GDM1 (cell line): ENCODE measurements at places on chromosomes 5 and 9.

- no peak for DNase-seq
These were observed 47.8 kb upstream of the IRX4 start for GRCh38 chr5:1930501-1930879.

- no peak for DNase-seq
These were observed 50.4 kb downstream of the STARD4 start for GRCh38 chr5:111461934-111462333.

DNA sequence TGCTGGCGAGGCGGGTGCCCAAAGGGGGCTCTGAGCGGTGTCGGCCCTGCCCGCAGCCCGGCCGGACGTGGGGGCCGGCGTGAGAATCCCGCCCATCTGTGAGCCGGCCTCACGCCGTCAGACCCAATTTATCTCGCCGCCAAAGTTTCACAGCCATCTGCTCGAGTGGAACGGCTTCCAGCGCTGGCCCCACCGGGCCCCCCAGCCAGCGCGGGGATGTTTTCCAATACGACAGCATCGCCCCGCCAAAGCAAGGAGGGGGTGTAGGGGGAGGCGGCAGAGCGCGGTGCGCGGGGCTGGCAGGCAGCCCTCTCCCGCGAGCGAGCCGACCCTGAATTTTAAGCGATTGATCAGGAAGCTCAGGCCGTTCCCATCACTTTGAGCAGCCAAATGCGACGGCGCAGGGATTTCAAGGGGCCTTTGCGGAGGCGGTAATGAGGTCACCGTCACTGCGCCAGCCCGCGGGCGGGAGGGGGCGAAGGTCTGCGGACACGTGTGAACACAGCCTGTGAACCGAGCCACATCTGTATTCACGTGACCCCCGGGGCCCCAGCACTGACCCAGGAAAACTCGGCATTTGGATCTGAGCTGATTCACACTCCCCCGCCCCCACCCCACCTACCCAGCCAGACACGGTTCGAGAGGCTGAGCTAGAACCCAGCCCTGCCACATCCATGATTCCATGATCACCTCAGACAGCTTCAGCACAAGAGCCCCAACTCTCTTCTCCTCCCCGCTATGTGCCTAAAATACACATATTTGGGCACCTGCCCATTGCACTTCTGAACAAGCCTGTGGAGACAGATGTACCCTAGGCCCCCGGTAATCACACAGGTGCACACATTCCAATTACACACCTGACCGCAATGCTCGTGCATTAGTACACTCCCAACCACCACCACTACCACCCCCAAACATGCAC lies 47.8 kb upstream of the PSD2 start:
- DNase-seq = no peak

DNA sequence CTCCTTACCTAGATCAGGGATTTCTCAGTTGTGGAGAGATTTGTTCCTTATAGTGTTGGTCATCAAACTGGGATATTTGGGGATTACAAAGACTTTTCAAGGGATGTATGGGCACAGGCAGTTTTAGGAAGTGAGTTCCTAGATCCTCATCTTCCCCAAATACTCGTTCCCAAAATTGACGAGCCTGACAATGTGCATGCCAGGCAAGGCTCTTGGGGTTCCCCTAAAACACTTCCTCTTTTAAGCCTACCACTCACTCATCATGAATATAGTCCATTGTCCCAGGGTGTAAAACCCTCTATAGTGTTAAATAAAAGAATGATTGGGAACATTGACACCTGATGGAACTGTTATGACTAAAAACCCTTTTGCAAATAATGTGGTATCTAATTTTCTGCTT lies 26.4 kb downstream of the PDCD1LG2 start:
- no peak for DNase-seq

DNA sequence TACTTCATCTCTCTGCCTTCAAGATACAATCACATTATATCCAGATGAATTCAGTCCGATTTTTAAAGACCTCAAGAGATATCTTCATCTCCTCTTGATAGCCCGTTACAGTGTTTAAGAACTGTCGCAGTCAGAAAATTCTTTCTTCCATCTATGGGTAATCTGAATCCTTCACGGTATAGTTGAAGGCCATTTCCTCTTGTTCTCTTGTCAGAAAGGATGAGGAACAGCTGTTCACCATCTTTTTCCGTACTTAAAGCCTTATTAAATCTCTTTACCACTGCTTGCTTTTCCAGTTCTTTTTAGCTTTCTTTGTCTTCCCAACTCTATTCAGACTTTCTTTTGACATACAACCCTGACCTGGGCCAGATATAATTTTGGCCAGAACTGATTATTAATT lies 121.8 kb downstream of the XRCC4 start:
- DNase-seq = no peak

DNA sequence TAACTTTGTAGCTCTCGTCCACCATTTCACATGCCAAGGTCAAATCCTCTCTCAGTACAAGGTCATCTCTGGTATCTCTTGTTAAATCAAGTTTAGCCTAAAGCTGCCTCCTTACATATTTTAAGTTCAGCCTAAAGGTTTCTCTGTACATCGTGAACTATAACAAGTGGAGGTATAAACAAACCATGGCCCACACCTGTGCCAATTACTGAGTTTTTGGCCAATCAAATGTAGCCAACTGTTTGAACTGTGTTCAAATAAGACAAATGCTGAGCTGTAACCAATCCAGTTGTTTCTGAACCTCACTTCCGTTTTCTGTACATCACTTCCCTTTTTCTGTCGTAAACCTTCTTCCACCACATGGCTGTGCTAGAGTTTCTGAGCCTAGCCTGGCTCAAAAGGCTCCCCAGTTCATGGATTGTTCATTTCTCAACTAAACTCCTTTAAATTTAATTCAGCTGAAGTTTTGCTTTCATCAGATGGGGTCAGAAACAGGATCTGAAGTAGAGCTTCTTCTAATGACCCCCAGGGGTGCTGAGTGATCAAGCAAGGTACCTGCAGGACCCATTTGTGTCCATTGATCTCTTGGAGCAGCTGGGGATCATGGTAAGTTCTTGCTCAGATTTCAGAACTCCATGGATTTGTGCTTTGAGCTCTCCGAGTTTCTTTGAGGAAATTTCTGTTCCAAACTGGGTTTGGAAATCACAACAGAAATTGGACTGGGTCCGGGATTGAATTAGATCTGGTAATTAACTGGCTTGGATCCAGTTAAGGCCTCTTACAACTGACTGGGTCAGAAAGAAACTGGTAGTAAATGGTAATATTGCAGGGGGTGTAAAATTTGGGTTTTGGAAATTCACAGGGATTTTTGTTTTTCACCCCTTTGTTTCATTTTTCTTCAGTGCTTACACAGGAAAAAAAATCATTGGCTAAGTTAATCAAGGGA lies 11.0 kb upstream of the NANS start:
- DNase-seq = peak; percentile 82

DNA sequence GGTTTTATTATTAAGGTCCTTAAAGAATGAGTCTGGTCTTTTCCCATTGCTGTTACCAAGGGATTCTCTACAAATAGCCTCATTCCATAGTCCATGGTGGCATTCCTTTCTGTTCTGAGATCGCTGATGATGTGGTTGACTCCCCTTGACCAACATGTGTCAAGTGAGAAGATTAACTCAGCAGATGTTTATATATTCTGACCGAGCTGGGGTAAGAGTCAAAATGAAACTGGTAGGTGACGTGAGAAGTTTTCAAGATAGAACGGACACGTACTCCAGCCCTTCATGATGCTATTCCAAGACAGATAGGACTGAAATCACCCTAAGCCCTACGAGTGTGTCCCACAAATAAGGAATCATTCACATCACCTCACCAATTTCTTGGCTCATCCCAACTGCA lies 155.5 kb upstream of the WWC1 start:
- DNase-seq = no peak

DNA sequence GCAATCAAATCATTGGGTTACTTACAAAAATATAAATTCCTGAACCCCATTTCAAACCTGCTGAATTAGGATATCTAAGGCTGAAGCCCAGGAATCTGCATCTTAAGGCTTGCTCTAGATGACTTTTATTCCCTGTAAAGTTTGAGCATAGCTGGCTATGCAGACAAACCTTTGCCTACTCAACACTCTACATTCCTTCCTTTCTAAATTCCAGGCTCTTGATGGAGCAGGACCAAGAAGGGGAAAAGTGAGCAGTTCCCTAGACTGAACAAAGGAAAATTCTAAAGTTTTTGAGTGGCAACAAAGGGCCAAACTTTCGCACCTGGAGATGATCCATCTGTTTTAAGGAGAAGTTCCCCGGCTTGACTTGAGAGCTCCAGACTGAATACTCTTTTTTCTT lies 9.8 kb upstream of the ADRA1B start:
- DNase-seq = no peak

- no peak for DNase-seq
These were observed 1.1 kb downstream of the CTXN3 start for GRCh38 chr5:127650022-127650421.

DNA sequence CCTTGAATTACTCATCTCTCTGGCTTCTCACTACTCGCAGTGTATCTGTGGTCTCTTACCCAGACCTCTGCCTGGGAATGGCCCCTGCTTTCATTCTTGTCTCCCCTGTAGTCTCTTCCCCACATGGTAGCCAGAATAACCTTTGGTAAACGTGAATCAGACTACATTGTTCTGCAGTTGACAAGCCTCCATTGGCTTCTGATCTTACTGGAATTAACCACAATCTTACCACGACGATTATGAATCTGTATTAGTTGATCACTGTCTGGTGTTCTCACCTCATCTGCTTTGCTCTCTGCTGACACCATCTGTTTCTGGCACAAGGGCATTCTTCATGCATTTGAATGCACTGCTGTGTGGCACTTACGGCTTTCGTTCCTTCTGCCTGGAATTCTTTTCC lies 781.2 kb downstream of the MTRR start:
- DNase-seq = no peak

DNA sequence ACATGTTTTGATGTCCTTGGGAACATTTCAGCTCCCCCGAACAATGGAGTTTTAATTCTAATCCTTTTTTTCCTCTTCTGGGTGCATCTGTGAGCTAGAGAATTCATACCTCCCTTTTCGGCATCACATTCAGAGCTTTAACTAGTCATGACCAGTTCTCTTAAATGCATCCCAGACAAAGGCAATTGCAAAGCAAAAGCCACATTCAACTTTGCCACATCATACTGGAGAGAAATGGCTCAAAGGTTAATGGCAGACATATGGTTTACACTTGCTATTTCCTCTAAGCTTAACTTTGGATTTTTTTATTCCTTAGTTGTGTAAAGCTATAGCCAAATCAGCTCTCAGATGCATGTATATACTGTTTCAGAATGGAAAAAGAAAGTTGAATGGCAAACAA lies 153.3 kb downstream of the ESM1 start:
- no peak for DNase-seq

GRCh38 chr5:127410959-127411358 lies 106.5 kb upstream of the PRRC1 start:
- no peak for DNase-seq

GRCh38 chr9:6842584-6842947 lies 84.8 kb downstream of the KDM4C start:
- DNase-seq = no peak

- no peak for DNase-seq
These were observed 25.8 kb downstream of the C5 start for GRCh38 chr9:121024237-121024636.

- no peak for DNase-seq
These were observed 272.8 kb downstream of the GAS1 start for GRCh38 chr9:86674487-86674886.

- no peak for DNase-seq
These were observed 57.7 kb upstream of the NXNL2 start for GRCh38 chr9:88477300-88477751.

DNA sequence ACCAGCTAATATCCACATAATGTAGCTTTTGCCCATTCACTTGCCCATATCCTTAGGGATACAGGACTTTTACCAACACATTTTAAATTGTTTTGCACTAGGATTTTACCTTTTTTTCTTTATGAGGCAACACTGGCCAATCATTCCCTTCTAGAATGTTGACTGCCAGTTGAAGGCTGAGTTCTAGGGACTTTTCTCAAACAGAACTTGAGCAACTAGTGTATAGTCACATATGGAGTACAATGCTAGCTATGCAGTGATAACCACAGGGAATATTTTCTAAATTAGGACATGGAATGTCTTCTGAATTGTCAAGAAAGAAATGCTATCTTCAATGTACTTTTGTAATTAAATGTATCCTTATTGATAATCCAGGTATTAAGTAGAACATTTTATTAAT lies 133.6 kb downstream of the OXCT1 start:
- no peak for DNase-seq

- DNase-seq = no peak
These were observed 576 bp downstream of the KIAA1958 start for GRCh38 chr9:112487008-112487798.

DNA sequence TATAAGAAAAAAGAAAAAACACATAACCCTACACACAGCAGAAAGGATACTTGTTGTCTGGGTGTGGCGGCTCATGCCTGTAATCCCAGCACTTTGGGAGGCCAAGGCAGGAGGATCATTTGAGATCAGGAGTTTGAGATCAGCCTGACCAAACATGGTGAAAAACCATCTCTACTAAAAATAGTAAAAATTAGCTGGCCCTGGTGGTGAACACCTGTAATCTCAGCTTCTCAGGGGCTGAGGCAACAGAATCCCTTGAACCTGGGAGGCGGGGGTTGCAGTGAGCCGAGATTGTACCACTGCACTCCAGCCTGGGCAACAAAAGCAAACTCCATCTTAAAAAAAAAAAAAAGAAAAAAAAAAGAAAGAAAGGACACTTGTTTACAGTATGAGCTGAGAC lies 147.6 kb upstream of the PITX1 start:
- no peak for DNase-seq

GRCh38 chr9:27145143-27145542 lies 36.1 kb downstream of the TEK start:
- DNase-seq = no peak

- no peak for DNase-seq
These were observed 571.9 kb upstream of the BRINP1 start for GRCh38 chr9:119941091-119941490.

GRCh38 chr9:69223605-69224004 lies 49.5 kb downstream of the TJP2 start:
- DNase-seq = no peak

DNA sequence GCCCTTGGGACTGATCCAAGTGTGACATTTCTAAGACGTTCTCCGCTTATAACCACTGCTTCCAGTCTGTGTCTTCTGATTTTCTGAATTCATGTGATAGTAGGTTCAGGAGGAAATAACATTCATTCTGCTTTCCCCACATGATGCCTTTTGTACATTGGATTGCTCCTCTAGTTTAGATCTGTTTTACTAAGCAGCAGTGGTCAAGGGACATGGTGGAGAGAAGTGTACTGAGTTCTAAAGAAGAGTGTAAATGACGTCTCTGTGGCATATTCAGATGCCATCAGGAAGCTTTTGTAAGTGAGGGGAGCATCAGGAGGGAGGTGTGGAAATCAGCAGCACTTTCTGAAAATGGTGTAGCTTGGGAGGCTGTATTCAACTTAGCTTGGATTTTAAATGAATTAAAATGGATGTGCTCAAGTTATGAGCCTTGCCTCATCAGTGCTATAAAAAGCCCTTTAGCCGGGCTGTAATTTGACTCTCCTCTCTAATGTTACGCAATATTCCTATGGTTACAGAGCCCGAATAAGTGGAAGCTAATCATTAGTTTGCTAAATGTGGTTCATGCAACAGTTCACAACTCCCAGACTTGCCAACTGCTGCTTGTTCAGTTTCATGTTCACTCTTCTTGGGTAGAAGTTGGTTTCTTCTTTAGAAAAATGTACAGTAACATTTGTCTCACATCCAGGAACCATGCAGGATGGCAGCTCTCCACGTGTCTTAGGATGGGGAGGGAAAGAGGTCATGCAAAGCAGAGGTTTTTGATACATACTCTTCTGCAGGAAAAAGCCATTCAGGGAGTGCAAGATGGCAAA lies 281.3 kb downstream of the ARHGAP26 start:
- DNase-seq = no peak
